A549 treated with RU486 at 1 μM for 4 hours (cell line): ENCODE measurements at places on chromosomes 3 and 15. TPM values are rescaled to one million over a fixed set of nuclear protein-coding genes. Genes with fewer than 3 reads are reported as not detected.

Gene FGD5
- total RNA-seq, result 0.05 to 0.16 TPM in 2 of 5 replicates, not detected in the others

Gene SEC22A
- 11.8 to 22.5 TPM (median 18.6 TPM) in 5 replicates for total RNA-seq

Gene CFAP92
- total RNA-seq, result not detected in 5 replicates

Gene PAK6
- total RNA-seq, result 0.11 to 0.87 TPM (median 0.21 TPM) in 5 replicates

Gene CLEC3B
- 0.25 TPM in 1 of 5 replicates, not detected in the others for total RNA-seq

Gene TMEM207
- not detected in 5 replicates for total RNA-seq

Gene IQCF5
- total RNA-seq, result not detected in 5 replicates

Gene COL6A5
- not detected in 5 replicates for total RNA-seq

Gene RASGRF1
- 0.23 to 0.66 TPM (median 0.35 TPM) in 5 replicates for total RNA-seq

Gene RTP4
- not detected in 5 replicates for total RNA-seq

Gene GUCA1C
- total RNA-seq, result not detected in 5 replicates

Gene CBLB
- 9.2 to 14.0 TPM (median 12.7 TPM) in 5 replicates for total RNA-seq

Gene ERICH6
- total RNA-seq, result 0.05 TPM in 1 of 5 replicates, not detected in the others

Gene OIP5
- total RNA-seq, result 10.5 to 16.8 TPM (median 14.2 TPM) in 5 replicates

Gene GOLGA8T
- 1.1 to 2.1 TPM (median 1.3 TPM) in 5 replicates for total RNA-seq

Gene MINDY4B
- not detected in 5 replicates for total RNA-seq

Gene UNC13C
- total RNA-seq, result not detected in 5 replicates

Gene SPATA12
- total RNA-seq, result 0.46 to 0.66 TPM (median 0.54 TPM) in 5 replicates

Gene GOLGA8S
- 0.09 to 0.16 TPM (median 0.14 TPM) in 5 replicates for total RNA-seq

Gene IL5RA
- not detected in 5 replicates for total RNA-seq

Gene SLC12A1
- total RNA-seq, result not detected in 5 replicates

Gene SMCO1
- not detected in 5 replicates for total RNA-seq

Gene ATP2B2
- total RNA-seq, result 0.03 to 0.16 TPM (median 0.04 TPM) in 4 of 5 replicates, not detected in the other

Gene PEX5L
- not detected in 5 replicates for total RNA-seq

Gene UQCC5
- total RNA-seq, result 43.3 to 87.9 TPM (median 59.4 TPM) in 5 replicates

Gene CYP11A1
- total RNA-seq, result not detected in 5 replicates

Gene KCNH8
- not detected in 5 replicates for total RNA-seq

Gene IGSF10
- total RNA-seq, result 0.49 to 0.82 TPM (median 0.55 TPM) in 5 replicates

Gene GOLGA8J
- total RNA-seq, result not detected in 5 replicates

Gene ALPK3
- total RNA-seq, result 0.02 to 0.12 TPM (median 0.09 TPM) in 5 replicates

Gene ZDHHC23
- 2.6 to 4.1 TPM (median 3.3 TPM) in 5 replicates for total RNA-seq

Gene PLA2G4F
- not detected in 5 replicates for total RNA-seq

Gene ATP13A5
- total RNA-seq, result not detected in 5 replicates

Gene GRAMD2A
- not detected in 5 replicates for total RNA-seq

Gene GASK1A
- not detected in 5 replicates for total RNA-seq

Gene CD200
- total RNA-seq, result not detected in 5 replicates

Gene SH3GL3
- 0.46 to 0.96 TPM (median 0.57 TPM) in 5 replicates for total RNA-seq
